ENCODE measurements at places on chromosomes 2 and 18. TPM values are rescaled to one million over a fixed set of nuclear protein-coding genes. Genes with fewer than 3 reads are reported as not detected.

Gene ANKRD62
- 0.13 TPM for total RNA-seq

DNA sequence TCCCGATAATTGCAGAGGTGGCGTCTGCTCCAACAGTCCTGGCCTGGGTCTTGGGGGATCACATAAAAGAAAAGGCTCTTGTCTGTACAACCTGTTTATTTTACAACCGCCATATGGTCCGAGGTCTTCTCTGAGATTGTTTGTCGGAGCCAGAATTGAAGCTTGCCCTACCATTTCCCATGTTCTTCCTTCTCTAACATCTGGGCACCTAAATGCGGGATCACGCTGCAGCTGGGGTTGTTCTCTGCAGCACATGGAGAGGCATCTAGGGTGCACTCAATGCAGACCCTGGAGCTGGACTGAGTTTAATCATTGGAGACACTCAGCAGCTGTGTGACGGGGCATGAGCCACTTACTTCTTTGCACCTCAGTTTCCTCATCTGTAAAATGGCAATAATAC lies 107.7 kb downstream of the ACKR3 start:
- no peak for DNase-seq

Gene AQP12A
- total RNA-seq: not detected

- peak; percentile 90 for DNase-seq
Measured at GRCh38 chr18:39701839-39702238, 2136.2 kb upstream of the CELF4 start.

- DNase-seq: no peak
Measured at GRCh38 chr2:6524691-6525474, 340.8 kb downstream of the CMPK2 start.

GRCh38 chr2:239276851-239277250 lies 124.0 kb downstream of the HDAC4 start:
- DNase-seq: no peak

Gene GAD1
- total RNA-seq: 1.3 TPM
